ENCODE measurements at places on chromosomes 16 and 17. TPM values are rescaled to one million over a fixed set of nuclear protein-coding genes. Genes with fewer than 3 reads are reported as not detected.

The CDRT15L2 gene
- not detected for total RNA-seq

The SBK1 gene
- total RNA-seq = not detected

The SULT1A4 gene
- total RNA-seq = 0.35 TPM

The UBTF gene
- total RNA-seq = 65.6 TPM

The CTRB1 gene
- not detected for total RNA-seq

The UMOD gene
- not detected for total RNA-seq

The CACNA1H gene
- not detected for total RNA-seq

The ZNF469 gene
- 10.2 TPM for total RNA-seq

The KCNJ12 gene
- total RNA-seq = not detected

The NLRC3 gene
- not detected for total RNA-seq

The UTP18 gene
- total RNA-seq = 28.0 TPM

The NLE1 gene
- 18.0 TPM for total RNA-seq

The CCL11 gene
- not detected for total RNA-seq

DNA sequence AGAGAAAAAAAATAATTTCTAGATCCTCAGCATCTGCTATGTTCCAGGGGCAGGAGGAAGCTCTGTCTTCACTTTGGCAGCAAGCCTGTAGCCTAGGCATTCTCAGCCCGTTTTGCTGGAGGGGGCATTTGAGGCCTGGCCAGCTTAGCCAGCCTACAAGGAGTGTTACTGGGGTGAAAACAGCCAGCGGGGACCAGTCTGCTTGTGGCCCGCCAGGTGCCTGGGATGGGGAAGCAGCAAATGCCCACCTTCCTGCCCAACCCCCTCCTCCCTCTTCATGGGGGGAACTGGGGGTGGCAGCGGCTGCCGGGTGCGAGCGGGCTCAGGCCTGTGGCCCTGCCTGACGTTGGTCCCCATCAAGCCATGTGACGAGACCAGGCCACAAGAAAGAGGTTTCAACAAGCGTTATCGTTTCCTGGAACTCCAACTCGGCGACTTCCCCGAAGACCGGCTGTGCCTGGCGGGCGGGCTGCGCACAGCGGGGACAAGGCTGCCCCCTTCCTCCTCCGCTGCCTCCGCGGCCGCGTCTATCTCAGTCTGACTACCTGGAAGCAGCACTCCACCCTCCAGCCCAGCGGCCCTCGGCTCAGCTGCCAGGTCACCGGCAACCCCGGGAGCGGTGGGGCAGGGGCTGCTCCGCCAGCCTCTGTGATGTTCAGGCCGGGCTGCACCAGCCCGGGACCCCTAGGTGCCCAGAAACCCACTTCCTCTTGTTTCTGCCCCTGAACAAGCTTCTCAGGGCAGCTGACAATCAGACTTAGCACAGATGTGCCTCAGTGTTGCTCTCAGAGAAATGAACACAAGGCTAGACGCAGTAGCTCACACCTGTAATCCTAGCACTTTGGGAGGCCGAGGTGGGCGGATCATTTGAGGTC, 22.9 kb downstream of the SOCS1 start:
- peaks cover 29% of the 10 kb centered on the region for H3K4me1 ChIP-seq
- H3K27ac ChIP-seq = no peak overlapping the region
- peaks cover 2% of the 10 kb centered on the region for H3K27me3 ChIP-seq
- no peak overlapping the region for H3K4me3 ChIP-seq
- H3K36me3 ChIP-seq = no peaks in the 10 kb centered on the region
- DNase-seq = no peak

- H3K4me3 ChIP-seq = peak overlapping the region; percentile 35
- peaks cover 38% of the 10 kb centered on the region for H3K4me1 ChIP-seq
- peaks cover 67% of the 10 kb centered on the region for H3K36me3 ChIP-seq
- peak; percentile 96 for DNase-seq
These were observed 35.8 kb downstream of the AMFR start for GRCh38 chr16:56389554-56389953.

DNA sequence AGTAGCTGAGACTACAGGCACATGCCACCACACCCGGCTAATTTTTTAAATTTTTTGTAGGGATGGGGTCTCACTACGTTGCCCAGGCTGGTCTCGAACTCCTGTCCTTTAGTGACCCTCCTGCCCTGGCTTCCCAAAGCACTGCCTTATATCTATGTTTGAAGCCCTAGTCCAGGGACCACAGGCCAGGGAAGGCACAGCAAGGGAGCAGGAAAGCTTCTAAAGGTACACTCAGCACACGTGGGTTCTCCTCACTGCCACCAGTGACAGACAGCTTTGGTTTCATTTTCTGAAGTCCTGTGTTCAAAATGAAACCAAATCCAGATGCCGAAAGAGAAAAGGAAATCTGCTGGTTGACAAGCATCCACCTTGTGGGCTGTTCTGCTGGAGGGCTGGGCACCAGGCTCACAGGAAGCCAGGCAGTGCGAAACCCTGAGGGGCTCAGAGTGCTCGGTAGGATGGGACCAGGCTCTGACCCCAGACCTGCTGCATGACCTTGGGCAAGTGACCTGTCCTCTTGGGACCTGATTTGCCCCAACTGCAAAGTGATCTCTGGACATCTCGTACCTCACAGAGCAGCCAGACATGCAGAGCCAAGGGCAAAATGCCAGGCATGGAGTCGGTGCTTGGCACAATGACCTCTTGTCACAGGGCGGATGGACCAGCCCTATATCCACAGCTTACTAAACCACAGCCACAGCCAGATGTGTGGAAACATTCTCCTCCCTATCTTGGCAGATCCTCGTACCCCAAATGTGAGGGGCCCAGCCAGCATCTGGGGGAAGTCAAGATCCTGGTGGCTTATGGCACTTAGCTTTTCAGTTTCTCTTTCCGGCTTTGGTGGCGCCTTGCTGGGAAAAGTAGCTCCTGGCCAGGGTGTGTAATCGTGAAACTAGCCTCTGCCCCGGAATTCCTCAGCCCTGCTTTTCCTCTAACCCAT, 2.8 kb upstream of the SOCS1 start:
- no peaks in the 10 kb centered on the region for H3K36me3 ChIP-seq
- peaks cover 6% of the 10 kb centered on the region for H3K27me3 ChIP-seq
- no peak overlapping the region for H3K27ac ChIP-seq
- H3K4me3 ChIP-seq = peak overlapping the region; percentile 47

DNA sequence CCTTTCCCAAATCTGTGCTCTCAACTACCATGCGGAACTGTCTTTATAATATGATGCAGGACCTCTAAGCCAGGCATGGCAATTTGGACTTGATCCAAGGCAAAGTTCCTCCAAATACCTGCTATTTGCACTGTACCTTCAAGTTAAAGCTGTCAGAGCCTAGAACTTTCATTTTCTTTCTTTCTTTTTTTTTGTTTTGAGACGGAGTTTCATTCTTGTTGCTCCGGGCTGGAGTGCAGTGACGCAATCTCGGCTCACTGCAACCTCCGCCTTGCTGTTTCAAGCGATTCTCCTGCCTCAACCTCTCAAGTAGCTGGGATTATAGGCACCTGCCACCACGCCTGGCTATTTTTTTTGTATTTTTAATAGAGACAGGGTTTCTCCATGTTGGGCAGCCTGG, 51.7 kb downstream of the ARHGAP27 start:
- no peaks in the 10 kb centered on the region for H3K36me3 ChIP-seq
- peaks cover 23% of the 10 kb centered on the region for H3K4me1 ChIP-seq
- peaks cover 3% of the 10 kb centered on the region for H3K27me3 ChIP-seq
- H3K4me3 ChIP-seq = no peak overlapping the region
- H3K27ac ChIP-seq = no peak overlapping the region

DNA sequence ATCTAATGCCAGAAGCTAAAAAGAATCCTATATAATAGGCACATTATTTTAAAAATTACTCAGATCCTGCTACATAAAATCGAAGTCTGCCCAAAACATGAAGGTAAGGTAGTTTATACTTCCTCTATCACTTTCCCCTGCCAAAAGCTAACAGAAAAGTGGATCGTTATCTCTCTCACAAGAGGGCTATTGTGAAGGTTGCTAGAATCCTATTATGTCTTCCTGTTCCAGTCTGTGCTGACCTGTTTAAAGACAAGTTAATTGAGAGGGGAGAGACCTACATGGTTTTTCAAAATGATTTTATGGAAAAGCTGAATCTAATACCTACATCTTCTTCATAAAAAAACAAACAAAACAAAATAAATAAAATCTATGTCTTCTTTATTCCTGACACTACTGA, 1410.9 kb upstream of the CDH8 start:
- H3K27me3 ChIP-seq = no peaks in the 10 kb centered on the region
- no peaks in the 10 kb centered on the region for H3K4me1 ChIP-seq
- H3K4me3 ChIP-seq = no peak overlapping the region
- H3K27ac ChIP-seq = no peak overlapping the region
- DNase-seq = no peak

DNA sequence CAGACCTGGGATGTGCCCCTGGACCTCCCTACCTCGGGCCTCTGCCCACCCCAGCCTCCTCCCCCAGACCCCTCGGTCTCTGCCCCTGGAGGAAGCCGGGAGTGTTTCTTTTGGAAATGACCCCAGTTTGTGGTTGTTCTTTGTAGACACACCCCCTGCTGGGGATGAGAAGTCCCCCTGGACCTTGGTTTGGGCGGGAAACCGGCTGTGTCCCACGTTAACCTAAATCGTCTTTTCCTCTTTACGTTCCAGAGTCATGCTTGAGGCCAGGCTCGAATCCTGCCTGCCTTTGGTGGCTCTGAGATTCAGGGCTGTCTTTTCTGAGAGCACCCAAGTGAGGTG, 116.6 kb downstream of the METRNL start:
- H3K27ac ChIP-seq = no peak overlapping the region
- H3K4me3 ChIP-seq = no peak overlapping the region
- no peaks in the 10 kb centered on the region for H3K36me3 ChIP-seq

GRCh38 chr16:79847101-79847500, 246.6 kb upstream of the MAF start:
- no peak overlapping the region for H3K27ac ChIP-seq
- no peaks in the 10 kb centered on the region for H3K36me3 ChIP-seq
- no peak for DNase-seq
- no peaks in the 10 kb centered on the region for H3K4me1 ChIP-seq
- no peak overlapping the region for H3K4me3 ChIP-seq

GRCh38 chr17:2241823-2242222, 61.8 kb downstream of the SMG6 start:
- DNase-seq = peak; percentile 38
- H3K27ac ChIP-seq = peak overlapping the region; percentile 74
- H3K4me1 ChIP-seq = peaks cover 83% of the 10 kb centered on the region
- no peak overlapping the region for H3K4me3 ChIP-seq
- H3K27me3 ChIP-seq = no peaks in the 10 kb centered on the region

GRCh38 chr17:63492940-63493339, 16.1 kb downstream of the ACE start:
- peaks cover 29% of the 10 kb centered on the region for H3K27me3 ChIP-seq
- H3K36me3 ChIP-seq = no peaks in the 10 kb centered on the region
- H3K4me1 ChIP-seq = peaks cover 8% of the 10 kb centered on the region
- H3K27ac ChIP-seq = no peak overlapping the region
- H3K4me3 ChIP-seq = no peak overlapping the region

- 0 out of 2 replicates have a peak, but pooled peaks cover 5% of the 10 kb centered on the region for H3K36me3 ChIP-seq
- no peak overlapping the region for H3K4me3 ChIP-seq
- peaks cover 15% of the 10 kb centered on the region for H3K4me1 ChIP-seq
These were observed 16.2 kb upstream of the FOXF1 start for GRCh38 chr16:86494039-86494564.

GRCh38 chr17:8320990-8321389, 10.9 kb downstream of the ARHGEF15 start:
- DNase-seq = no peak
- no peak overlapping the region for H3K27ac ChIP-seq
- H3K4me3 ChIP-seq = no peak overlapping the region
- no peaks in the 10 kb centered on the region for H3K4me1 ChIP-seq
- peaks cover 37% of the 10 kb centered on the region for H3K27me3 ChIP-seq
- H3K36me3 ChIP-seq = no peaks in the 10 kb centered on the region

DNA sequence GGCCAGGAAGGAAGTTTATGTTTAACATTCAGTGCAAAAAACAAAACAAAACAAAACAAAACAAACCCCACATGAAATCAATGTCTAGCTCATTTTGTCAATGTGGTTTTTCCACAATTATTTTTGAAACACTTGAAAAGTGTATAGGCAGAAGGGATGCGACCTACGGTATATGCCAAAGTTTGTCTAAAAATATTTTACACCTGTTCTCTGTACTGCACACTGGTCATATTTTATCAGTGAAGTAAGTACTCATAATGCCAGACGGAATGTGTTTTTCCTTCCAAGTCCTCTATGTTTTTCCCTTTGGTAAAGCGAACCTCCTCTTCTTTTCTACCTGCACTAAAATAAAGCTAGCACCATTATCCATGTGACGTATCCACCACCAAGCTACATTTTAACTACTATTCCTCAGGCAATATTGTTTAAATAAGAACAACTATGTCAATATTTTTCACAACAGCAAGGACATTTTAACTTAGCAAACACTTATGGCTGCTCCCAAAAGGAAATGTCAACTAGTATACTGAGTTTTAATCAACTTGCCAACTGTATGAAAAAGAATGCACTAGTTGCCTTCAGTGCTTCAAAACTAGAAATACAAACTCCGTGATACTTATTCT, 10.3 kb downstream of the TOB1 start:
- H3K4me3 ChIP-seq = no peak overlapping the region
- no peaks in the 10 kb centered on the region for H3K27me3 ChIP-seq
- H3K4me1 ChIP-seq = peaks cover 18% of the 10 kb centered on the region

GRCh38 chr17:5003214-5003867, 5.6 kb downstream of the KIF1C start:
- peaks cover 52% of the 10 kb centered on the region for H3K36me3 ChIP-seq
- no peak overlapping the region for H3K4me3 ChIP-seq
- no peak for DNase-seq
- peaks cover 19% of the 10 kb centered on the region for H3K4me1 ChIP-seq
- H3K27ac ChIP-seq = no peak overlapping the region

DNA sequence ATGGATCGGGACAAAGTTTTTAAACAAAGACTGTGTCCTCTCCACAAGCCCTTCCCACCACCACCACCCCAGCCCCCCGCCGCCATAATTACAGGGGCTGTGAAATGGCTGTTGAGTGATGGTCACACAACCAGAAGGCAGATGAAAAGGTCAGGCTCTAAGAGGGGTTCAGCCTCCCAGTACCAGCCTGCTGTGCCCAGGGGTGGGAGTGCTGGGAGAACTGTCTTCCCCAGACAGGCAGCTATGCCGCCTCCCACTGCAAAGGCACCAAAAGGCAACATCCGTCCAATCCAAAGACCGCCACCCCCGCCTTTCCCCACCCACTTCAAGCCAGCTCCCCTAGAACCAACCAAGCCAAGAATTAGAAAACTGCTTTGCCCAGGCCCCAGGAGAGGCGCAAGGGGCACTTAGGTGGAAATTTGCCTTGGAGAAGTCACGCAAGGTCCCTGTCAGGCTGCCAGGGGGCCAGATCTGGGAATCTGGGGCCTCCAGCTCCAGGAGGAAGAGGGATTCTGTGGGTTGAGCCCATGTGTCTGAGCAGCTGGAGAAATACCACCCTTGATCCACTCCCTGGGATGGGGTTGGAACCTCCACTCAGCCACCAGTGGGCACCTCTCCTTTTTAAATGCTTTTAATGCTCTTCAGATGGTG, 14.4 kb downstream of the CARHSP1 start:
- peaks cover 52% of the 10 kb centered on the region for H3K36me3 ChIP-seq
- H3K4me3 ChIP-seq = no peak overlapping the region
- H3K4me1 ChIP-seq = peaks cover 35% of the 10 kb centered on the region

- no peak overlapping the region for H3K27ac ChIP-seq
- no peak overlapping the region for H3K4me3 ChIP-seq
- DNase-seq = no peak
- H3K4me1 ChIP-seq = peaks cover 9% of the 10 kb centered on the region
These were observed 50.9 kb downstream of the PECAM1 start for GRCh38 chr17:64339516-64340490.

All from HFFc6 (cell line).